ENCODE measurements at places on chromosomes 2 and 18. TPM values are rescaled to one million over a fixed set of nuclear protein-coding genes. Genes with fewer than 3 reads are reported as not detected.

GRCh38 chr2:64262816-64263215 is 118.6 kb upstream of the PELI1 start:
- DNase-seq: no peak

SULT1C2 gene
- total RNA-seq: not detected

DNA sequence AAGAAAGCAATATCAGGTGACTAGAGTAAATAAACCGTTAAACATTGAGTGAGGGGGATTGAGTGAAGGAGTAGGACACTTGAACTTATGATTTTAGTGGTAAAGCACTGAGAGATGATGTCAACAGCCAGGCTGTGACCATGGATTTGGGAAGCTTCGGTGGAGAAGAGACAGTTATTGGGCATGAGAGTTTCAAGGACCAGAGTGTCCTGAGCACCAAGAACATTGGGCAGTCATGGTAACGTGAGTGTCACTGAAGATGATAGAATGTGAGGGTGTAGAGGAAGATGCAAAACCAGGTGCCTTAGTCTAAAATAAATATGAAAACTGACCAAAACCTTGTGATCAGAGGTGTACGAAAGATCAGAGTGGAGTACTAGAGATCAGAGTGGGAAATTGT is 248.1 kb downstream of the ASXL3 start:
- DNase-seq: no peak

ASAP2 gene
- 25.1 TPM for total RNA-seq

CD207 gene
- total RNA-seq: not detected

KIF1A gene
- total RNA-seq: 8.6 TPM

IL37 gene
- total RNA-seq: not detected

- peak; percentile 79 for DNase-seq
These were observed 1.2 kb downstream of the GPD2 start for GRCh38 chr2:156437272-156437930.

GRCh38 chr2:158730621-158731140 is 64.4 kb upstream of the DAPL1 start:
- no peak for DNase-seq

GRCh38 chr18:45639408-45639807 is 24.1 kb downstream of the SLC14A2 start:
- DNase-seq: no peak

PID1 gene
- 40.5 TPM for total RNA-seq

GYPC gene
- total RNA-seq: 123 TPM

SKOR2 gene
- total RNA-seq: not detected

DNA sequence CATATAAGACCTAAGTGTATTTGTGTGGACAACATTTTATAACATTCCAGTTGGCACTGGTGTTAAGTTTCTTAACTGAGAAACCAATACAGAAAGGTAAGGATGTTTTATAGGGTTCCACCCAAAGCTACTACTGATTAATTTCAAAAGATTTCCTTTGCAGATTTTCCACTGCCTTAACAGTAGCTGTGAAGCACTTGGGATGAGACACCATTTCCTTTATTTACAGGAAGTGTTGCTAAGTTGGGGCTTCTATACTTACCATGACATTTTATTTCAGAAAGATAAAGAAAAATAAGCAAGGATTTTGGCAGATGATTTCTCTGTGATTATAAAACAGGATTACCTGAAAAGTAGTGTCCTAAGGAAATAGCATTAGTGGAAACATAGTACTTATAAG is 234.3 kb downstream of the CALCRL start:
- DNase-seq: no peak

DNA sequence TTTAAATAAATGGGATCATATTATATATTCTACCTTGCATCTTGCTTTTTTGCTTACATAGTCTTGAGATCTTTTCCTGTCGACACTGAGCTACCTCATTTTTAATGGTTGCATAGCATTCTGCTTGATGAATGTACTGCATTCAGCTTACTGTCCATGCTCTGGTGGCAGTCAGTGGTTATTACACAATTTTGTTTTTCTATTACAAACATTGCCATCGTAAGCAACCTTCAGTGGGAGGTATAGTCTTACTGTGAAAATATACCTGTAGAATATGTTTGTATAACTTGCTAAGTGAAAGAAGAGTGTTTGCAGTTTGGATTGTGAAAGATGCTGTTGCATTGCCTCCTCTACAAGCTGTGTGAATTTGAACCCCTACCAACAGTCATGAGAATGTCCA is 43.4 kb downstream of the UBXN4 start:
- no peak for DNase-seq

All from sigmoid colon (tissue), 7 donors.